ENCODE measurements at places on chromosomes 1 and 21. TPM values are rescaled to one million over a fixed set of nuclear protein-coding genes. Genes with fewer than 3 reads are reported as not detected.

DNA sequence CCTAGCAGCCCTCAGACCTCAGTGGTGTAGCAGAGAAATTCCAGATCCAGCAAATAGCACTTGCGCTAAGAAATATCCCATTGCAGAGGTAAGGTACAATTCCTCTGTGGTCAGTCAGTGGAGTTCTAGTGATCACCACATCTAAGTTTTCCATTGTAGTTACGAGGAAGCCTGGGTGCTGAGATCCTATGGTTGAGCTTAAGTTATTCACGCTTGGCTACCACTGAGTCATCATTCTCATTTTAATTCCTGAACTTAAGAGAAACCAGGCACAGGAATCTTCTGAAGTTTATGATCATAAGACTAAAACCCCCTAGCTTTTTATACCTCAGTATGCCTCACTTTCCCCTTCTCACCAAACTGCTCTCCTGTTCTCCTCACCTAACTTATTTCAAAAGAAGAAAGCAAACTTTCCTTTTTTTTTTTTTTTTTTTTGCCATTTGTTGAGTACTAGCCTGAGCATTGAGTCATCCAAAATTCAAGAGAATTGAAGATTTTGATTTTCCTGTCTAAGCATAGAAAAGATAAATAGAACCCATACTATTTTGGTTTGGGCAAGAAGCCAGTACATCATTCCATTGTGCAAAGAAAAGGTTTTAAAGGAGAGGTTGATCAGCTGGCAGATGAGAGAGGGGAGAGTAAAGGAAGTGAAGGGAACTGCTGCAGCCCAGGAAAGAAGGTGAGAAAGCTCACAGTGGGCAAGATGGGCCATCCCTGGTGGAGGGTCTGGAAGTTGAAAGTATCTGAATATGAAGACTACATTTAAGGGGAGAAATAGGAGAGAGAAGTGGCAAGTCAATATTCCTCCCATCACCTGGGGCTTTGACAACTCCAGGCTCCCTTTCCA lies 39.9 kb downstream of the SERBP1 start:
- DNase-seq, result no peak

ADCY10 gene
- total RNA-seq, result 1.3 TPM

DNA sequence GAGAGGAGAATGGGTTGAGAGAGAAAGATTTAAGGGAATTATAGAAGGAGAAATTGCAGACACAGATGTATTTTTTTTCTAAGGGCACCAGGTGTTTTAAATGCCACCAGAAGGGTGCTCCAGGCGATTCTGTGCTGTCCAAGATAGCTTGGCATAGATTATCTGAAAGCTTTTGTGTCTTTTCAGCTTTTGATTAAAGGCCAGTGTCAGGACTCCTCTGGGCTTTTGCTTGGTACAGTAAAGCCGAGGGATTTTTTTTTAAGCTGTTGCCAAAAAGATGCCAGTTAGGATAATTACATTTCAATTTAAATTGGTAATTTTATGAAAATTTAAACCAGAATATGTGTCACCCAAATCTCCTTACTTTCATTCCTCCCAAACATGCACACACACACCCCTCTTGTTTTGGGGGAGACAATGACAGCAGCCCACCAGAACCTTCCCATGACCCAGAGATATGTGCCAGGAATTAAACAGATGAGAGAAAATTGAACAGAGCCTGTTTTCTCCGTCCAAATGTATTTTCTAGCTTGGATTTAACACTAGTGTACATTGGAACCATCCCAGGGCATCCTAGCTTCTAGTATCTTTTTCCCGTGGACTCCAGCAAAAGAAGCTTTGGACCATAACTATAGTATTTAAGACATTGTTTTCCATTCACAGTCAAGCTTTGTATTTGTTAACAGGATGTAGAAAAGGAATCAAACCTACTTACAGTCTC lies 670.7 kb upstream of the CXADR start:
- no peak for DNase-seq

DNA sequence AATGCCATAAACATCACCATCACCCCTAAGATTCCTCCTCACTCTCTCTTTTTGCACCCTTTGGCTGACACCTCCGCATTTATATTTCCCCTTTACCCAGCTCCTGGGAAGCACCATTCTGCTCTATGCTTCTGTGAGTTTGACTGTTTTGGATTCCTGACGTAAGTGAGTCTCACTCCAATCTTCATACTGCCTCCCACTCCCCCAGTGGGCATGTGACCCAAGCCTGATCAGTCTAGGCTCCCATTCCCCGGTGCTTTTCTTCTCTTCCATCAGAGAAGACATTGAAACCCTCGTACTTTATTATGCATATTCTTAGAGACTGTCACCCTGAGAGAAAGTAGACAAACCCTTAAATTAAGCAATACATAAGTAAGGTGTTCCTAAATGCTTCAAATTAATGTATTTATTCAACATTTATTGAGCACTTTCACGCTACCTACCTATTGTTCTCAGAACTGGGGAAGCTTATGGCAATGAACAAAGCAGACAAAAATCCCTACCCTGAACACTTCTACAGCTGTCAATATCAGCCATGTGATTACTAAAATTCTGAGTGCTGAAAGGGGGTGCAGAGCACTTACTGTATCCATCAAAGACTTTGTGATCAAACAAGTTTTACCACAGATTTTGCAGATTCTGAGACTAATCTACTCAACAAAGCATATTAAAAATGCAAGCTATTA lies 43.4 kb upstream of the DIPK1A start:
- DNase-seq, result no peak

NBPF4 gene
- 0.88 TPM for total RNA-seq

GRCh38 chr1:64848803-64849202 lies 103.9 kb downstream of the RAVER2 start:
- no peak for DNase-seq

SPATA46 gene
- not detected for total RNA-seq

DNA sequence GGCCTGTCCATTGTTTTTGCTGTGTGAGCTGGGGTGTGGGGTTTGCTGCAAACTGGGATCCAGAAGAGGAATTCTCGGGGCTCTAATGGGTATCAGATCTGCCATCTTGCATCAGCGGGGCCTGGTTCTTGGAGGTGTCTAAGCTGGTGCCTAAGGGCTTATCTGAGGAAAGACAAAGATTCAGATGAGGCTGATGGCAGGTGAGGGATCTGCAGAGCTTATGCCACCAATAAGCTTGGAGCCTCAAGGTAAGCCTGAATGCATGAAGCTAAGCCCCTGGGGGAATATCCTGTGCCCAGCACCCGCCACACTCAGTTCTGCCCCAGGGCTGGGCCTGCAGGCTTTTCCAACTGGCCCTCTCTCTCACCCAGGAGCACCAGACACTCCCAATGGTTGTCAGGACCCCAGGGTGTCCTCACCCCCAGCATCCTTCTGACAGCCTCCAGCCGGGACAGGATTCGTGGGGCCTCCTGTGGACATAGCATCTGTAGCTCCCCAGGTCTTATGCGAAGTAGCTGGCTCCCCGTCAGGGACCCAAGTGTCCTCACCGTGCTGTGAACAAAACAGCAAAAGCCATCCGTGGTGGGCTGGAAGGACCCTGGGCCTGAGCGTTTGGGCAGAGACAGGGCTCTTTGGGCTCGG lies 9.5 kb upstream of the GSTM3 start:
- DNase-seq, result no peak

GRCh38 chr1:244209955-244210354 lies 158.9 kb downstream of the ZBTB18 start:
- no peak for DNase-seq

AQP10 gene
- total RNA-seq, result 1.3 TPM

APCS gene
- total RNA-seq, result not detected

- no peak for DNase-seq
Measured at GRCh38 chr1:47894410-47895278, 102.5 kb downstream of the TRABD2B start.

TTC39A gene
- 21.0 TPM for total RNA-seq

MNDA gene
- total RNA-seq, result not detected

DNA sequence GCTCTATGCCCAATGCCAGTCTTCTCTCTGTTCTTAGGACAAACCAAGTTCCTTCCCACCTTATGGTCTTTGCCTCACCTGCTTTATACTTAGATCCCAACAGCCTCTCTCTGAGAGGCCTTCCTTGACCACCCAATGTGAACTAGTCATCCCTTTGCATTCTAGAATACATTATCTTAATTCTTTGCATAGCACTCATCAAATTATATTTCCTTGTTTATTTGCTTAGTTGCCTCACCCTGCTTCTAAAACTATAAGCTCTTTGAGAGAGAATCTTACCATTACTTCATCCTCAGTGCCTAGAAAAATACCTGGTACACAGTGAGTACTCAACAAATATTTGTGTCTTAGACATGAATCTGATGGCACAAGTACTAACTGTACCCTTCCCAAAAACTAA lies 8.0 kb downstream of the PIGP start:
- DNase-seq, result no peak

CAMTA1 gene
- total RNA-seq, result 61.4 TPM

DNA sequence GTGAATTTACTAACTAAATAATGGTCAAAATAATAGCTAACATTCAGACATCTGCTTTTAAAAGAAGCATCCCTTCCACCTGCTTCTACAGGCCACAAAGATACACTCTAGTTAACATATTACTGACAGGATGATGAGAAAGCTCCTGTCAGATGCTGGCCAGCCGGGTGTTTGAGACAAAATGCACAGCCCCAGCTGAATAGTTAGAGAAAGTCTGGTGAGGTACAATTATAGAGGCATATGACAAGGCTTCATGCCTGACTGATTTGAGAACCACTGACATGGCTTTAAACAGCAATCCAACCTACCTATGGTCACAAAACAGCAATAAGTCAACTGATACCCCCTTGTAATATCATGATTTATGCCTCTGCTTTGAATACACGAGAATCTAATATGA lies 137.0 kb downstream of the DENND1B start:
- DNase-seq, result no peak

TMPRSS15 gene
- total RNA-seq, result not detected

TCEA3 gene
- 14.6 TPM for total RNA-seq

- no peak for DNase-seq
Measured at GRCh38 chr1:65688848-65689247, 103.8 kb upstream of the PDE4B start.

GRCh38 chr1:85042413-85042812 lies 5.9 kb downstream of the MCOLN3 start:
- DNase-seq, result no peak

- DNase-seq, result no peak
Measured at GRCh38 chr1:172324761-172325160, 95.7 kb upstream of the C1orf105 start.

- DNase-seq, result no peak
Measured at GRCh38 chr1:219171192-219171935, 2.3 kb upstream of the LYPLAL1 start.

GDAP2 gene
- total RNA-seq, result 16.4 TPM

ESRRG gene
- 8.6 TPM for total RNA-seq

GRCh38 chr1:66489972-66490601 lies 43.9 kb upstream of the SGIP1 start:
- DNase-seq, result no peak

GRCh38 chr1:3787349-3787715 lies 9.0 kb downstream of the LRRC47 start:
- no peak for DNase-seq

DDAH1 gene
- 87.9 TPM for total RNA-seq

GRCh38 chr1:94708299-94708685 lies 111.9 kb upstream of the SLC44A3 start:
- no peak for DNase-seq

AK5 gene
- total RNA-seq, result not detected

GRCh38 chr1:154873321-154873950 lies 3.4 kb upstream of the KCNN3 start:
- no peak for DNase-seq

DNA sequence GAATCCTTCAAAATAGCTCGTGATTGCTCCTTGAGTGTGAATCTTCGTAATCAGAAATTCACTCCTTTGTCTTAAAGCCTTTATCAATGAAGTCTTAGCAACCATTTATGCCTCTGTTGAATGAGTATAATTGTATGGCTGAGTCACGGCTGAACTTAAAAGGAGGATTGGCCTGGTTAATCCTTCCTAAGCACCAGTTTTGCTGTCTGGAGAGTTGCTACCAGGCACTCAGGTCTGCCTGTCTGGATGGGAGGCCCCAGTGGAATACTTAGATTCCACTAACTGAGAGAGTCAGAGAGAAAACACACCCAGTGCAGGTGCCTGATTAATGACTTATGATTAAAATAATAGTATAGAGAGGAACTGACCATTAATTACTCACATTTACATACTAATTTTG lies 7.6 kb upstream of the HHAT start:
- no peak for DNase-seq

DLGAP3 gene
- 0.16 TPM for total RNA-seq

OR10J1 gene
- not detected for total RNA-seq

GRCh38 chr1:201335174-201335870 lies 42.2 kb downstream of the TNNT2 start:
- DNase-seq, result no peak

- no peak for DNase-seq
Measured at GRCh38 chr1:201288007-201288406, 4.7 kb downstream of the PKP1 start.

PLPPR5 gene
- total RNA-seq, result not detected

DNA sequence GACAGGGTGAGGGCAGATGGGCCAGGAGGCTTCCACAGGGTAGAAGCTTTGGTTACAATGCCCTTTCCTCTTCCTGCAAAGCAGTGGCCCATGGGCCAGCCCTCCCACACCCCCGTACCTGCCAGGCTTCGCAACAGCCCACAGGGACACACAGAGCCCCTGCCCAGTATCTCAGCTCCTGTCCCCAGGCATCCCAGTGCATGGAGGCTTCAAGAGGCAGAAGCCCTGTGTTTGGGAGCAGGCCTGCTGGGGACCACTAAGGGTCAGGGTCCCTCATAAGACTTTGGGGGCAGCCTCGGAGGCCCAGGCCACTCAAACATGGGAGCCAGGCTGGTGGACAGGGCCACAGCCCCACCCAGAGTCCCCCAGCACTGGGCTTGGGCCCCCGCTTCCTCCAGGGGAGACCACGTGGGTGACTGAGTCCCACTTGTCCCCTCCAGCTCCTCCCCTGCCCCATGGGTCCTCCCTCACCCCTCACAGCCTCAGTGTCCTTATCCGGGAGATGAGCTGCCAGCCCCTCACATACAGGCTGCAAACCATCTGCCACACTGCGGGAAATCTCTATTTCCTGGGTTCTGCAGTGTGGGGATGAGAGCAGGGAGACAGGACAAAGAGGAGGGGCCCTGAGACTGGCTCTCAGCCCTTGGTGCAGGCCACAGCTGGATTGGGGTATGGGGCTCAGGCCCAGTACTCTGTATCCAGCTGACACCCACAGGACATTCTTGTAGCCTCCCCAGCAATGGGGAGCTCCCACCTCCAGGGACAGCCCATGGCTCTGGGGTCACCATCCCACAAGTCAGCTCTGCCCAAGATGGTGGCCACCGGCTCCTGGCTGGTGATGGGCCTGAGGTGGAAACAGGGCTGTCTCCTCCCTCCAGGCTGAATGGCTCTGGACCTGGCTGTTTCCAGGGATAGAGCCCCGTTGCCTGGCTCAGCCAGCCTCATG lies 50.7 kb downstream of the WNT9A start:
- DNase-seq, result no peak

DNA sequence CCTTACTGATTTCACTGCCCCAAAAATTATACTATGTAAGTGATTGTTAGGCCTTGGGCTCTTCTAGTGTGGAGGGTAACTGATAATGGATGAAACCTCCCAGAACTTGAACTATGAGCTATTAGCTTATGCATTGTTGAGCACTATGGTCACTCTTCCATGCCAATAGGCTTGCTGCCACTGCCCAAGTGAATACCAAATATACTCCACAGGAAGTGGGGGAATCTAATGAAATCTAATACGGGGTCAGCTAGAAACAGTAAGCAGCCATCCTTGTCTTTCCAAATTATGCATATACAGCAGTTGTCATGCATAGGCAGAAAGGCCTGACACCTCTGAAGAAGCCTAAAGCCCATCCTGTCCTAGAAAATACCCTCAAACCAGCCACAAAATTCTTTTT lies 198.7 kb upstream of the PTBP2 start:
- DNase-seq, result no peak

GRCh38 chr1:221813887-221814286 lies 72.0 kb upstream of the DUSP10 start:
- no peak for DNase-seq

Measured in Caco-2 (cell line).